ENCODE measurements at places on chromosomes 5 and 9.
A peak's percentile ranks its signal among the peaks of the same experiment; 100 is the strongest.

DNA sequence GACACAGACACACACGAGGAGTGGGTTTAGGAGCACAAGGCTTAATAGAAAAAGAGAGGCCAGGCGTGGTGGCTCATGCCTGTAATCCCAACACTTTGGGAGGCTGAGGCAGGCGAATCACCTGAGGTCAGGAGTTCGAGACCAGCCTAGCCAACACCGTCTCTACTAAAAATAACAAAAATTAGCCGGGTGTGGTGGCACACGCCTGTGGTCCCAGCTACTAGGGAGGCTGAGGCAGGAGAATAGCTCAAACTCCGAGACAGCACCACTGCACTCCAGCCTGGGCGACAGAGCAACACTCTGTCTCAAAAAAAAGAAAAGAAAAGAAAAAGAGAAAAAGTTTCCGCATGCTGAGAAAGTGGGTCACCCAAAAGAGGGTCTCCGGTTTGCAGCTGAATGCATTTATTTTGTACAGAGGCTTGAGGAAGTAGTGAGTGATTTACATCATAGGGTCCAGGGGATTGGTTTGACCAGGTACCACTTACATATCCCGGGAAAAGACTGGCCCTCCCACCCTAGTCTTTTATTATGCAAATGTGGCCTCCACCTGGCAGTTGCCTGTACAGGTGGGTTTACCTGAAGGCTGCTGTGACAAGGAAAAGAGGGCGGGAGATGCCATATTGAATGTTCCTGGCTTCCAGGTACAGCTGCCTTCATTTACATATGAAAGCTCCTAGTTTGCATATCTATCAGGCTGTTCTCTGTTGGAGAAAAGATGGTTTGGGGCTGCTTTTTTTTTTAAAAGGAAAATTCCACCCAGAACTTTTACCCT is 366.2 kb upstream of the GRAMD2B start:
- no peak for DNase-seq

GRCh38 chr5:35041261-35041660 is 6.5 kb downstream of the AGXT2 start:
- no peak for DNase-seq

DNA sequence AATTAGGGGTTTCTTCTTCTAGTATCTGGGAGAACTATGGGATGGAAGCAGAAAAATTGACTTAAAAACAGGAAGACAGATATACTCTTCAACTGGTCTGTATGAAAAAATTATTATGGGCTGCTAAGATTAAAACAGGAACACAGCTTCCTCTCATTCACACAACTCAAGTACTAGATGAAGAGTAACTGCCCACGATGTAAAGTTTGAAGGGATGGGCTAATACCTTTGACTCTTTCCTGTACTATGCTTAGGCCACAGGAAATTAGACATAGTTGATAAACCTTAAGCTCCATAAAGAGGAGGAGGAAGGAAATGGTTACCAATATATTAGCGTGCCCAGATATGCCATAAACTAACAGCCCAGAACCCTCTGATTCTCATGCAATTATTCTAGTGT is 88.6 kb downstream of the ANKRD31 start:
- no peak for DNase-seq

DNA sequence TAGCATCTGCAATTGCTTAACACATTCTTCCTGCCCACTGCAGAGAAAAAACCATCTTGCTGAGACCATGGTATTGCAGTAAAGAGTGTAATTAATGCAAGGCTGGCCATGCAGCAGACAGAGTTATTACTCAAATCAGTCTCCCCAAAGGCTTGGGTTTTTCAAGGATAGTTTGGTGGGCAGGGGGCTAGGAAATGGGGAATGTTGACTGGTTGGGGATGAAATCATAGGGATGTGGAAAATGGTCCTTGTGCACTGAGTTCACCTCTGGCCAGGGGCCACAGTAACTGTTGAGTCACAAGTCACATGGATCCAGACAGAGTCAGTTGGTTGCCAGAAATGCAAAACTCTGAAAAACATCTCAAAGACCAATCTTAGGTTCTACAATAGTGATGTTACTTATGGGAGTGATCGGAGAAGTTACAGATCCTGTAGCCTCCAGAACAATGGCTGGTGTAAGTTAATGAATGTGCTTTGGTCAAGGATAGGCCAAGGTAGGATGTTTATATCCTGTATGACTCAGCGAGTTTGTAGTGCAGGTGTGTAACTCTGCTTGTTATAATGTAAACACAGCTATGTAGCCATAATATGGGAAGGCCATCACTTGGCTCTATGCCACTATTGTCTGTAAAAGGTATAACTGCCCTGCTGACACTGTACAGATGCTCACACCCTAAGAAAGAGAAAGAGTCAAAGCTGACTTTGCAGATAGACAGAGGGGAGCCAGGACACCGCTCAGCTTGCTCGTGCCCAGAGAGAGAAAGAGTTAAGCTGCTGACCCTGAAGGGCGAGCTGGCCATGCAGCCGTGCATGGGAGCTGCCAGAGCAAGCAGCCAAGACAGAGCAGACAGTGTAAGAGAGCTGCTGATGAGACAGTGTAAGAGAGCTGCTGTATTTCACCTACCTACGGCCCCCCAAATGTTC is 27.2 kb downstream of the C9orf152 start:
- DNase-seq, result no peak

- no peak for DNase-seq
These were observed 169.9 kb downstream of the FANCC start for GRCh38 chr9:95147452-95148207.

DNA sequence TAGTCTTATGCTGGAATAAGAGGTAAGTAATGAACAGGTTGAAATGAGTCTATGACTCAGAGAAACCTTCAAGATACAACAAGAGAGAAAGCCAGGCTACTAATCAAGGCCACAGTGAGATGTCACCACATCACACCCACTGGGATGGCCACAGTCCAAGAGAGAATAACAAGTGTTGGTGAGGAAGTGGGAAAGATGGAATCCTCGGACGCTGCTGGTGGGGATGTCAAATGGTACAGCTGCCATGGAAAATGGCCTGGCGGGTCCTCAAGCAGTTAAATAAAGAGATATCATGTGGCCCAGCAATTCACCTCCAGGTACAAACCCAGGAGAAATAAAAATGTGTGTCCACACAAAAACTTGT is 41.9 kb upstream of the NEURL1B start:
- DNase-seq, result no peak

GRCh38 chr9:36867672-36868471 is 166.2 kb downstream of the PAX5 start:
- DNase-seq, result no peak

DNA sequence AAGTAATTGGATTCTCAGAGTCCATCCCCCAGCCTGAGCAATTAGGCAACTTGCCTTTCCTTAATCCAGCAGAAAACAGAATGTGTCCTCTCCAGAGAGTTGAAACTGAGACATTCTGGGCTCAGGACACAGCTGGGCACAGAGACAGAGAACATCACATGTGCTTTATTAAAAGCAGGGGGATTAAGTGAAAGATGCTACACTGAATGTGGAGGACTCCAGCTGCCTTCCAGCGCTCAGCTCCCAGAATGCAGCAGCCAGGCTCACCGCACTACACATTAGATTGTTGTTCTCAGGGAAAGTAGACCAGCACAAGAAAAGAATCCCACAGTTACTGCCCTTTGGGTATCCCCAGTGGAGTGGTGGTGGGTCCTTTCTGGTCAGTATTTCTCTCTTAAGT is 141.6 kb upstream of the IL12B start:
- DNase-seq, result no peak

- peak; percentile 50 for DNase-seq
These were observed at the start of gene ARHGEF37 for GRCh38 chr5:149581192-149581861. Gene ARHGEF37, plus strand, starts transcription at chr5:149581498. Its CDS starts 16,272 bp downstream, at chr5:149597770.

- no peak for DNase-seq
These were observed 200.0 kb upstream of the ANKRD55 start for GRCh38 chr5:56433039-56433617.

- DNase-seq, result no peak
These were observed 69.3 kb downstream of the PSD2 start for GRCh38 chr5:139864716-139865483.
